CD4-positive, CD25-positive, alpha-beta regulatory T cell (primary cell): ENCODE measurements at places on chromosomes 3 and 15. TPM values are rescaled to one million over a fixed set of nuclear protein-coding genes. Genes with fewer than 3 reads are reported as not detected.

The A4GNT gene
- polyA plus RNA-seq = not detected

The LIPC gene
- polyA plus RNA-seq = 1.7 TPM

The LAMB2 gene
- not detected for polyA plus RNA-seq

The ACSBG1 gene
- not detected for polyA plus RNA-seq

The SPTBN5 gene
- not detected for polyA plus RNA-seq

The CYP8B1 gene
- polyA plus RNA-seq = not detected

The AHSG gene
- polyA plus RNA-seq = not detected

The MTMR10 gene
- 7.3 TPM for polyA plus RNA-seq
